ENCODE measurements at places on chromosomes 4 and X.

- DNase-seq = no peak
These were observed 10.5 kb upstream of the TLR3 start for GRCh38 chr4:186058253-186058979.

DNA sequence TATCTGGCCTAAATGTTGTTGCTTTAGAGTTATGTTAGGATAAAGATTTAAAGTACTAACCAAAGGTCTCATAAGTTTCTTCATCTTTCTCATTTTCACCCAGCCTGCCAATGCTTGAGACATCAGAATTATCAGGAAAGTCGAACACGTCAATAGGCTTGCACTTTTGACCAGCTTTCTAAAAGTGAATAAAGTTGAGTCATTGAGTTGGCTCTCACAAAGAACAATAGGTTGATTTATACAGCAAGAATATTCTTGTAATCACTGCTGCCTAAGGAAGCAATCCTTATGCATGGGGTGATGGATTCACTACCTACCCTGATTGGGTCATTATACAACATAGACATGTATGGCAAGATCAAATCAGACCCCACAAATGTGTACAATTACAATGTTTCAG is 5.0 kb downstream of the CENPU start:
- no peak for DNase-seq

DNA sequence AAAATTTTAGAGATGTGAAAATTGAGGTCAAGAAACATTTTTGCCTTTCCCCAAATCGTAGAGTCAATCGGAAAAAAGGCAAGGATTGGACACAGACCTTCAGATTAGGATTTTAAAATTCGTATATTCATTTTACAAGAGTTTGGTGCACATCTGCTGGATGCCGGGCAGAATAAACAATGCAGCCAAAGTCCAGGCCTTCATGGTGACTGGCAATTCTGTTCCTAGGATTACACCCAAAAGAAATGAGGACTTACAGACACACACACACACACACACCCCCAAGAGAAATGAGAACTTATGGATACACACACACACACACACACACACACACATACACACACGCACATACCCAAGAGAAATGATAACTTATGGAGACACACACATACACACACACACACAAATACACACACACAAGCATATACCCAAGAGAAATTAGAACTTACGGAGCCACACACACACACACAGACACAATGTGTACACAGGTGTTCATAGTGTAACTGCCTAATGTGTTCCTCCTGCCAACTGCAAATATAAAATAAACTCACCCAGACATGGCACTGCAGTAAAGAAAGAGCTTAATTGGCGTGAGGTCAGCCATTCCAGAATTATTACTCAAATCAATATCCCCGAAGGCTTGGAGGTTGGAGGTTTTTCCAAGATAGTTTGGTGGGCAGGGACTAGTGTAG is 165.7 kb upstream of the STS start:
- DNase-seq = no peak

- no peak for DNase-seq
These were observed 59.3 kb downstream of the SHROOM2 start for GRCh38 chrX:9845578-9845952.

- DNase-seq = no peak
These were observed 3.9 kb downstream of the RAB9A start for GRCh38 chrX:13692771-13693231.

DNA sequence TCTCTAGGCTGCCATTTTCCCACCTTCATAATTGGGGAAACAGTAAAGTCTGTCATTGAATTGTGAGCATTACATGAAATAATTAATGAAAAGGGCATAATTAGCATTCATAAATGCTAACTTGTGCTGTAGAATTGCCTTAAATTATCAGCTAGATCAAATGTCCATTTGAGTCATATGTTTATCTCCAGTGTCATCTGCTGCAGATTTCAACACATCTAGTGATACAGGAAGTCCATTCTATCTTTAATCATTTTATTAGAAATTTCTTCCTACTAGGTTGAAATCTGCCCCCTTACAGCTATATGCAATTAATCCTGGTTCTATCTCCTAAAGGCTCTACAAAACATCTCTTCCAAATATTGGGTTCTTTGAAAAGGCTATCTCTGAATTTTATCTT is 240.3 kb upstream of the GALNT7 start:
- DNase-seq = no peak

All from T-cell (primary cell).